CD4-positive, alpha-beta T cell treated with Interleukin-17A for 1 hour (primary cell): ENCODE measurements at places on chromosomes 3 and 15.

GRCh38 chr3:38313695-38314094 lies 31.6 kb downstream of the SLC22A14 start:
- no peak for DNase-seq

- no peak for DNase-seq
Observed at GRCh38 chr3:186453531-186453930, 90.6 kb downstream of the CRYGS start.

DNA sequence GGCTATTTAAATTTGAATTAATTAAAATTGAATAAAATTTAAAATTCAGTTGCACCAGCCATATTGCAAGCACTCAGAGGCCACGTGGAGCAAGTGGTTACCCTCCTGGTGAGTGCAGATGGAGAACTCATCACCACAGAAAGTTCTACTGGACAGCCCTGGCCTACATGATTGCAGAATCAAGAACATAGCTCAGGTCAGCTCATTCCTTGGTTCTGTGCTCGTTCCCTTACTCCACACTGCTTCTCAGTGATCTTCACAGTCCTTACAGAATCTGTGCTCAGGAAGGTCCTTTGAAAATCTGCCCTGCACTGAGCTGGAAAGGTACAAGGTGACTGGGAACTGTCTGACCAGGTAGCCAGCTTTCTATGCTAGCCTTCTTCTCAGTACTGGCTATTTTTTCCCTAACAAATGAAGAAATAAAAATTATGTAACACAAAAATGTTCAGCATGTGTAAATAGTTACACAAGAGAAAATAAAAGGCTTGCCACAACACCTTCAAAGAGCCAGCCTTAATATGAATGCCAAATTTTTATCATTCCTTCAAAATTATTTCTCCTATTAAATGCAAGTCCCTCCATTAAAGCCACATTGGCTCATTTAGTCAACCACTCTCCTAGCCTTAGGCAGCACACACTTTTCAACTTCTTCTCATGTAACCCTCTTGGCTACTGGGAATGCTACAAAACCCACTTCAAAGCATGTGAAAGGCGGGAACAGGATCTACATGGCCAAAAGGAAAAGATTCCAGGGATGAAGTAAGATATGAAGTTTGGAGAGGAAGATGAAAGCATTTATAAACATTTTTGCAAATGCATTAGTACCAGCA lies 326.4 kb upstream of the WNT5A start:
- no peak for DNase-seq

- no peak for DNase-seq
Observed at GRCh38 chr3:157317895-157318294, 118.8 kb upstream of the PTX3 start.

GRCh38 chr15:47035475-47036406 lies 681.6 kb upstream of the SEMA6D start:
- DNase-seq: no peak

DNA sequence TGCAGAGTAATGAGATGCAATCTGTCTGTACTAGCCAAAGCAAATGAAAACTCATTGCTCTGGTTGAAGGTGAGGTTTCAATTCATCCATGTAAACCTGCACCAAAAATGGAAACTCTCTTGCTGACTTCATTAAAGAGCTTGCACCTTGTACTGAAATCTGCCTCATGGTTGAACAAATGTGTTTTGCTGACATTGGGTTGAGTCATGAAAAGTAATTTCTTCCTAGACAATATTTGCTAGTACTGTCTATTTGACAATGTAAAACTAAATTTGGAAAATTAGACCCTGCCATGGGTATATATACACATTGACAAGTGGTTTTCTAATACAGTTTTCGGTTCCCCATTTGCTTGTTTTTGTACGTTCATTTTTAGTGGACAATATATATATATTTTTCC lies 33.3 kb downstream of the RYR3 start:
- DNase-seq: no peak

- no peak for DNase-seq
Observed at GRCh38 chr3:52333869-52334557, 17.9 kb downstream of the DNAH1 start.
